Naive B cell (primary cell): ENCODE measurements at places on chromosomes 1 and 21.

DNA sequence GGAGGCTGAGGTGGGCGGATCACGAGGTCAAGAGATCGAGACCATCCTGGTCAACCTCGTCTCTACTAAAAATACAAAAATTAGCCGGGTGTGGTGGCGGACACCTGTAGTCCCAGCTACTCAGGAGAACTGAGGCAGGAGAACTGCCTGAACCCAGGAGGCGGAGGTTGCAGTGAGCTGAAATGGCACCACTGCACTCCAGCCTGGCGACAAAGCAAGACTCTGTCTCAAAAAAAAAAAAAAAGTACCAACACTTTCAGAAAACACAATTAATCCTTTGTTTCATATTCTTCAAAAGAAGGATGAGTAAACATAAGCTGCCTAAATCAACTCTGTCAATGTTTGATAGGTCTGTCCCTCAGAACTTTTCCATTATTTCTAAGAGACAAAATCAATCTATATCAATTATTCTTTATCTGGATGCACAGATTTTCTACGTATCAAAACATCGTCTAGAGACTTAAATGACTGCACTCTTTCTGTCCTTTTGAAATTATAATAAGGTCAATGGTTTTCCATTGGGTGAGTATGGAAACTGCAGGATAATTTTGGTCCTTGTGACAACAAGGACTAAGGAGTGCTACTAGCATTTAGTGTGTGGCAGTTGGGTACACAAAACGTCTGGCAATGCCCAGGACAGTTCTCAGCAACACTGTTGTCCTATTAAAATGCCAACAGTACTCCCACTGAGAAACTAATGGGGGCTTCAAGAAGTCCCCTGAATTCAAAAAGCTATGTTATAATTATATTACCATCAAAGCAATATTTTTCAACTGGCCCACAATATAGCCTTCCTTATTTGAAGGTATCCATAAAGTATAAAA is 40.7 kb downstream of the LPGAT1 start:
- no peak for DNase-seq

DNA sequence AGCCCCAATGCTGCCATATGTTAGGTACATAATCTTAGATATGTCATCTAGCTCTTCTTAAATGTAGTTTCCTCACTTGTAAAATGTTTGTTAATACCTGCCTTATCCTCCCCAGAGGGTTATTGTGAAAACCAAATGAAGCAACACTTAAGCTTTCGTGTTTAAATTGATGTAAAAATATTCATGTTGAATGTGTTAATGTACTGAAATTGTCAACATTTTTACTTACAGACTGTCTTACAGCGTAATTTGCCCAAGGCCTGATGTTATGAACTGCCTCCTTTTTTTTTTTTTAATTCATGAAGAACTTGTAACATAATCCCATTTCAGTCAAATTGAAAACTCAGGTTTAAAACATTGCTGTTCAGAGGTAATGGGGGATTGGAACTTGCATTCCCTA is 25.6 kb upstream of the ENAH start:
- no peak for DNase-seq

GRCh38 chr1:21254335-21254951 is 35.8 kb downstream of the ECE1 start:
- DNase-seq, result peak; percentile 11

DNA sequence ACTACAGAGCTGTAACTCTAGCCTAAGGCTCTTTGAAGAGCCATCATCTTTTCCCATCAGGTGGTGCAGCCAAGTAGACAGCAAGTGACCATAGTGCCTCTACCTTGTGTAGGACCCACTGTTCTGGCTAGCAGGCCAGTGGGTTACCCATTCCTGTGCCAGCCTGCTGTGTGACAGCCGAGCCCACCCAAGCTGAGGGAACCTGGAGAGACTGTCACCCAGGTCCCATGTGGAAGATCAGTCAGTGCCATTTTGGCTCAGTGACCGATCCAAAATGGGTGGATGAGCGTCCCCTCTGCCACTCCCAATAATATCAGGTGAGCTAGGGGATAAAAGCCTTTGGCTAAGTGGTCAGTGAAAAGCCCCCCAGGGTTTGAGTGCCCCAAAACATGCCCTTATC is 417.9 kb downstream of the MATN1 start:
- no peak for DNase-seq

GRCh38 chr1:33349081-33349759 is 28.3 kb upstream of the A3GALT2 start:
- peak; percentile 39 for DNase-seq
